ENCODE measurements at places on chromosomes 7 and 10.
A peak's percentile ranks its signal among the peaks of the same experiment; 100 is the strongest.

- DNase-seq, result no peak
Observed at GRCh38 chr10:24241536-24242040, 32.6 kb downstream of the KIAA1217 start.

DNA sequence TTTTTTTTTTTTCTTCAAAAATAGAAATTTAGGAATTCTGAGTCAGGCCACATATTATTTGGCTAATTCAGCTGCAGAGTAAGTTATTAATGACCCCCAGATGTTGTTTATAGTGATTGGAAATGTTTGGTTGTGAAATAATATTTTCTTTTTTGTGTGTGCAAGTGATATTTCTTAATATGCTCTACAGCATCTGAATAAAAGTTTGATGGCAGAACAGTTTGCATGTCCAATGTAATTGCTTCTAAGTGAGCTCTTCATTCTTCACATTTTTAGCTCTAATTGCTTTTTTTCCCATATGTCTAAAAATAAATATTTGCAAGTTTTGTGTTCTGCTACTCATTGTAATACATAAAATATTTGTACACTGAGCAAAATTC is 116.0 kb downstream of the ARID5B start:
- DNase-seq, result no peak

GRCh38 chr7:81501220-81501619 is 268.6 kb downstream of the HGF start:
- DNase-seq, result peak; percentile 40

DNA sequence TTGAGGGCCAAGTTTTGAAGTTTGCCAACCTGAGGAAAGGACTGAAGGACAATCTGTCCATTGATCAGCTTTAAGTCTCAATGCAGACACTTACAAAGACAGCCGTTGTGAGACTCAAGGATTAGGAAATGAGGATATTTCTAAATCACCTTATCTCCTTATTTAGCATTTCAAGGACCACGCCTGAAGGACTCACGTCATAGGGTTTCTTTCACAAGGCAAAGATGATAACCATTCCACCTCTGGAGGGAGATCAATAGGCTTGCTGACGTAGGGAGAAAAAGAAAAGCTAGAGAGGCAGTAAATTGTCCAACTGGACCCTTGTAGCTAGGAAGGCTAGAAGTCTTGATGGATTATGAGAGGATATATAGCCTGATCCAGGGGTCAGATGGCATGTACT is 3.3 kb upstream of the ASB4 start:
- no peak for DNase-seq

DNA sequence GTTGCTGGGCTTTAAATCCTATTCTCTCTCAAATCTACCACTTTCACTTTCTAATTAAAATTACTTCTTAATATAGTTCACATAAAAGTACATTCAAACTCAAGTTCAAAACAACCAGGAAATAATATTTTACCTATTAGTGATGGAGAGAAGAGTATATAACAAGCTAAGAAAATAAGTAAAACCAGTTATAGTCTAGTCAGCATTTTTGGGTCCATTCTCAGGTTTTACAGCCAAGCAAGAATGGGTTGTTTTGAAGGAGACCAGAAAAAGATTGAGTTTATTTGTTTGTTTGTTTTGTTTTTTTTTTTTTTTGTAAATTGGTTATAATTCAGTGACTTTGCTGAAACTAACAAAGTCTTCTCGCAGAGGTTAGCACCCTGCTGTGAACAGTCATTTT is 106.3 kb upstream of the PTPRZ1 start:
- no peak for DNase-seq
